NCI-H446 (cell line): ENCODE measurements at places on chromosomes 4 and X.

DNA sequence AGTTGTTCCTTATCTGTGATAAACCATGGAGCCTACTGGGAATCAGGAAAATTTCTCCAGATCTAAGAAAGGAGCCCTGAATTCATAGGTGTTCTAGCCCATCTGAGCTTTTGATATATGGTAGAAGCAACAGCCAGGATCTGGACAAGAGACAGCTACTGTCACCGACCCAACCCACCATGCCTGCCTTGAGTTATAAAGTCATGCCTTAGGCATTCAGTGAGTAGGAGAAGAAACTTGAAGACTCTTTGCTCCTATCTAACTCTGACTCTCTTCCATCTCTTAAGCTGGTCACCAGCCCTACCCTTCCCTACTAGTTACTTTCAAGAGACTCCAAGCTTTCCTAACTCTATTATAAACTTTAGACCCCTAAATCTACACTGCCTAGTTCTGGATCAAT is 83.9 kb upstream of the FAM9B start:
- DNase-seq: no peak

- no peak for DNase-seq
Measured at GRCh38 chr4:82104578-82104977, 269.2 kb downstream of the HNRNPD start.

GRCh38 chr4:145828802-145829485 is 109.7 kb downstream of the ZNF827 start:
- no peak for DNase-seq

GRCh38 chr4:183186813-183187212 is 87.8 kb downstream of the WWC2 start:
- no peak for DNase-seq

- DNase-seq: no peak
Measured at GRCh38 chr4:186067757-186068385, 1.1 kb upstream of the TLR3 start.

DNA sequence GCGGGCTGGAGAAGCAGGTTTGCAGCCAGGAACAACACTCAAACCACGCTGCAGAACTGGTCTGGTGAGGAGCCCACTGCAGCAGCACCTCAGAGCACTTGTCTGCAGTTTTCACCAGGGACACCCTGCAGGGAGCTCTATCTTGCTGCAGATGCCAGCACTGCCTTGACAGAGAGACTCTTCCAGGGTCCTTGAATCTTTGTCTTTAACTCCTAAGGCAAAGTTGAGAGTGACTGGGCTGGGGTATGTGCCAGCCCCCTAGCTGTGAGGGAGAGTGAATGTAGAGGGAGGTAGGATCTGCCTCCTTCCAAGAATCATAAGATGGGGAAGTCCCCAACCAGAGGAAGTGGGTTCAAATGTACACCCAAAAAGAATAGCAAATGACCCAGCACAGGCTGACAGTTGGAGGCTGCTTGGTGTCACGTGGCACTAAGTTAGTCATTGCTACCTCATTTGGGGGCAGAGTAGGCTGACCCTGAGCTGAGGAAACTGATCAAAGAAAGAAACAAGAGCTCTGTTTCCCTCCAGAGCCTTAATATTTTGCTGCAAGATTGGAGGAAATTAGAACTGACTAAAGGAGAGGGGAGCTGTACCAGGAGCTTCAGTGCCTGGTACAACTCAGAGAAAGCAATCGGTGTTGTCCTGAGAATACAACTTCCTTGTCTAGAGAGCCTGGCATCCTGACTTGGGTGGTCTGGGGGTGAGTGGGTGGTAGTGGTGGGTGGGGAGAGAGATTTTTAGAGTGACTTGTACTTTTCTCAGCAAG is 28.2 kb upstream of the HUWE1 start:
- no peak for DNase-seq

- DNase-seq: no peak
Measured at GRCh38 chr4:87363552-87363951, 27.4 kb downstream of the HSD17B11 start.

- no peak for DNase-seq
Measured at GRCh38 chr4:139617702-139618490, 47.7 kb upstream of the MGST2 start.

- no peak for DNase-seq
Measured at GRCh38 chr4:118981171-118981838, 92.7 kb downstream of the SYNPO2 start.

- DNase-seq: no peak
Measured at GRCh38 chr4:90118527-90119195, 8.5 kb upstream of the CCSER1 start.

- no peak for DNase-seq
Measured at GRCh38 chr4:183838987-183839712, 66.0 kb upstream of the STOX2 start.

DNA sequence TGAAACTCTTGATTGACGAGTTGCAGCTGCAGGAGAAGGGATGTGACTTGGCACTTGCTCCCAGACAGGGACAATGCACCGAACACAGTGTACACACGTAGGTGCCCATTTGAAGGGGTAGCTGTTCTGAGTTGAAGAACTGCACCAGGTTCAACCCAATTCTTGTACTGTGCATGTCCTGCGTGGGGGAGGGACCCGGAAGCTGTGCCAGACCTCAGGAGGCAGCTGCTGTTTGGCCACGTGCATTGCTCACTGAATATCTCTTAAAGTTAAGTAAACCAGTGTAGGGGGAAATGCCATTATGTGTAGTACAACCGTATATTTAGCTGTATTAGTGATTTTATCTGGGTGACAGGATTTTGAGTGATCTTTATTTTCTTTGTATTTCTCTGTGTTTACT is 12.0 kb upstream of the RBBP7 start:
- DNase-seq: no peak

DNA sequence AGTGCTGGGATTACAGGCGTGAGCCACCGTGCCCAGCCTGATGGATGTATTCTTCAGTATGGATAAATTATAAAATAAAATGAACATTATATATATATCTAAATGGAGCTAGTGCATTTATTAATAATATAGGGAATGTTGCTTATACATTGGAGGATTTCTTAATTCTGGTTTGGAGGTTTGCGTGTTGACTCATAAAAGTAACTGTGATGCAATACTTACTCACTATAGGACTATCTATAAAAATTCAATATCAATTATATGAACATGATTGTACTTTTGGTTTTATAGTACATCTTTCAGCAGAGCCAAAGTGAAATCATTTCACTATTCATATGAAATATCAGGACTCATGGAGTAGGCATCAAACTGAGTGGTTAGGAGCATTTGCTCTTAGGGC is 3.2 kb upstream of the AREG start:
- DNase-seq: no peak

- DNase-seq: no peak
Measured at GRCh38 chr4:155143512-155143911, 64.9 kb upstream of the NPY2R start.

- no peak for DNase-seq
Measured at GRCh38 chrX:55484948-55485347, 4.7 kb downstream of the USP51 start.

DNA sequence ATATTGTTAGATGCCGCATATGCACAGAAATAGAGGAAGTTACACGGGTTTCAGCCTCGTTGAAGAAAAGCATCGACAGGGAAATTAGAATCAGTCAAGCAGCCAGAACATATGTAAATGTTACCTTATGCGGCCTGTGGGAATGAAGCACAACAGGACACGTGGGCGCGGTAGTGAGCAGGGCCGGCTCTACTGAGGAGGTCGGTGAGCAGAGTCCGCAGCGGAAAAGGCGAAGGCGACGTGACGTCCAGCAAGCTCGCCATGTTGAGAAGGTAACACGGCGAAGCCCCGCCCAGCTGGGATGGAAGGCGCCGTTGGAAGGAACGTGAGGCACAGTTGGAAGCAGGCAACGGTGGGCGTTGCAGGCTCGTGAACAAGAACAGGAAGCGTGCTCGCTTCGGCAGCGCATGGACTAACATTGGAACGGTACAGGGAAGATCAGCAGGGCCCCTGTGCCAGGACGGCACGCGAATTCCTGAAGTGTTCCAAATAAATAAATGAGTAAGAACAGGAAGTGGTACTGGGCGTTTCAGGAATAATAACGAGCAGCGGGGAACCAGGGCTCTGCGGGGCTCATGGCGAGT is 54.6 kb downstream of the MTNR1A start:
- DNase-seq: no peak

- no peak for DNase-seq
Measured at GRCh38 chr4:4899202-4899925, 39.9 kb downstream of the MSX1 start.

DNA sequence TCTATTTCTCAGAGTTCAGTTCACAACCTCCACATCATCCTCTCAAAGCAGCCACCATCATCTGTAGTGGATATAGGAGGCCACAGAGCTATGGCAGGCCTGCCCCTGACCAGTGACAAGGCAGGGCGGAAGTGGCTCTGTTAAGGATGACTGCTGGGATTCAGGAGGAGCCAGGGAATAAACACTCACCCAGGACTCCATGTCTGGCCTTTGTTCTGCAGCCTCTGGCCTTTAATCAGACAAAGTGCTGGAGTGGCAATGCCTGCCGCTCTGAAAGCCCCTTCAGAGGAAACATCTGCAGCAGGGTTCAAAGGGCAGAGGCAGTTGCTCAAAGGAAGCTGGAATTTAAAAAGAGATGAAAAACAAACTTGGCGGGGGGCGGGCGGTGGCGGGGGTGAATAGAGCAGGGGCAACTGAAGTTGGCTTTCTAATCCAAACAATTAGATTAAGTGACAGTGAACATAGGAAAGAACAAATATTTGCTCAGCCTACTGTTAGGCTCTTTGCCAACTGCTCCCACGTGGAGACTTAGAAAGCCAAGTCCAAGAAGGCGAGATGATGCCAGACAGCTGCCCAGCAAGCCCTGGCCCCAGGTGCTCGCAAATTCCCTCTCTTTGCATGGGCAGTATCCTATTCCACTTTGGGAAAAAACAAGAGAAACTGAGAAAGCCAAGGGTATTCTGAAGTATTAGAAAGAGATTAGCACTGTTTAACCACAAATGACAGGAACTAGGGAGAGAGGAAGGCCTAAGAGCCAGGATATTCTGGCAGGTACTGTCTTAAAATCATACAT is 5.5 kb downstream of the MPP1 start:
- DNase-seq: no peak

GRCh38 chrX:38803243-38803587 is 2.0 kb downstream of the MID1IP1 start:
- no peak for DNase-seq

- no peak for DNase-seq
Measured at GRCh38 chr4:142566243-142566642, 279.9 kb downstream of the INPP4B start.

DNA sequence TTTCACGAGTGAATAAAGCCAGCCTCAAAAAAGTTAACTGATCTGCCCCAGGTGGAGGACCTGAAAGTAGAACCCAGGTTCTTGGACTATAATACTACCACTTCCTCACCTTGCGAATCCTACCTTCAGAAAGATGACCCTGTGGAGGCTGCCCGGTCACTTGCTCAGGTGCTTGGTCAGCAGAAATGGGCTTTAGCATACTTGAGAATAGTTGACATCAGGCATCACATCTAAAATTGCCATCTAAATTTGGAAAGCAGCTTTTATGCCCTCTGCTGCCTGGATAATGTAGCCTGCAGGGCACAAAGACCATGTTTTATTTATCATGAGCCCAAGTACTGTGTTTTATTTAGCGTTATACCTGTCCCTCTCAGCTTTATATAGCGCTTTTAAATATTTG is 3.0 kb downstream of the BCLAF3 start:
- no peak for DNase-seq

- no peak for DNase-seq
Measured at GRCh38 chrX:31233941-31234496, 162.2 kb upstream of the FTHL17 start.

- no peak for DNase-seq
Measured at GRCh38 chr4:104128031-104128849, 366.5 kb downstream of the CXXC4 start.

- peak; percentile 12 for DNase-seq
Measured at GRCh38 chr4:15001248-15001868, 923 bp upstream of the CPEB2 start.

DNA sequence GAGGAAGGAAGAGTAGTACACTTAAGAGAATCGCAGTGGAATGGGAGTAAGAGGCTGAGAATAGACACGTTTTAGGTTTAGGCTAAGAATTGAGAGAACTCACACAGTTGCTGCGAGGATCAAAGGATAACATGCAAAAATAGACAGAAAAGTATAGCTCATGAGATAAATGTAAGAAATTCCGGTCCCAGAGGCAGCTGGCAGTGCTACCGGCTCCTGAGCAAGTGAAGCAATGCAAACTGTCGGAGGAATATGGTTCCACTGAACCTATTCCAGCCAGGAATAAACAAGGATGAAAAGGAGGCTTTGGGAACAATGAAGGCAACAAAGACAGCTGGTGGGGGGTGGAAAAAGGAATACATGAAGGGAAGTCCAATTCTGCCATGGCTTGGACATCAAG is 191.8 kb downstream of the QDPR start:
- DNase-seq: no peak

DNA sequence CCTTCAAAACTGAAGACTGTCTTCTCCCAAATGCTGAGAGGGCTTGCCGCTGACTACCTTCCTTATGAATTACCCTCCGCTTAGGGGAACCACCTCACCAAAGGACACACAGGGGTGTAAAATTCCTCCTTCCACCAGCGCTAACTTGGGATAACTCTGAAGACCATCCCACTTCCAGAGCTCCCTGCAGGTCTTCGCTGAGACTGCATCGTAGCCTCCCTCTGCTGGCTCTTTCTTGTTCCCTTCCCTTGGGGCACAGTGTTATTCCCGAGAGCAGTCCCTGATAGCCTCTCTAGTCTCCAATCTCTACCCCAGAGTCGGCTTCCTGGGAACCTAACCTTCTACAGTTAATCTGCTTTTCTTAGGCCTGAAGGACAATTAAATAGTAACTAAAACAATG is 725.5 kb upstream of the ATOH1 start:
- DNase-seq: no peak

- DNase-seq: no peak
Measured at GRCh38 chrX:8591501-8591900, 126.9 kb downstream of the VCX3B start.

GRCh38 chr4:91519155-91519554 is 784.6 kb upstream of the GRID2 start:
- DNase-seq: no peak

- DNase-seq: no peak
Measured at GRCh38 chrX:10841579-10841978, 221.2 kb upstream of the MID1 start.

DNA sequence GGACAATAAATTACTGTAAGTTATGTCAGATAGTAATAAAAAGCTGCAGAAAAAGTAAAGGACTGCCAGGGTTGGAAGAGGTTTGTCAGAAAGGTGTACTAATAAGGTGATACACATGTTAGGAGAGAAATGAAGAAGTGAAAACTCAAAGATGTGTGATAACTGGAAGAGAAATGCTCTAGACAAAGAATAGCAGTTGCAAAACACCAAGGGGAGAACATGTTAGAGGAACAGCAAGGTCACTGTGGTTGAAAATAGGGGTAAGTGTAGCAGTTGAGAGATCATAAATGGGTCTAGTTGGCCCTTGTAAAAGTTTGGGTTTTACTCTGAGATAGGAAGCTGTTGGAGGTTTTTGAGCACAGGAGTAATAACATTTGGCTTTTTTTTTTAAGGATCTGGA is 46.9 kb downstream of the HSPA4L start:
- no peak for DNase-seq

GRCh38 chr4:168263039-168263438 is 55.5 kb downstream of the DDX60 start:
- DNase-seq: no peak
